ENCODE measurements at places on chromosomes 2 and 18.

- H3K4me1 ChIP-seq: no peaks in the 10 kb centered on the region
- H3K27me3 ChIP-seq: no peaks in the 10 kb centered on the region
- no peak for DNase-seq
- H3K36me3 ChIP-seq: no peaks in the 10 kb centered on the region
- no peak overlapping the region for H3K4me3 ChIP-seq
- H3K27ac ChIP-seq: no peak overlapping the region
Observed at GRCh38 chr2:124668161-124668560, 643.1 kb downstream of the CNTNAP5 start.

DNA sequence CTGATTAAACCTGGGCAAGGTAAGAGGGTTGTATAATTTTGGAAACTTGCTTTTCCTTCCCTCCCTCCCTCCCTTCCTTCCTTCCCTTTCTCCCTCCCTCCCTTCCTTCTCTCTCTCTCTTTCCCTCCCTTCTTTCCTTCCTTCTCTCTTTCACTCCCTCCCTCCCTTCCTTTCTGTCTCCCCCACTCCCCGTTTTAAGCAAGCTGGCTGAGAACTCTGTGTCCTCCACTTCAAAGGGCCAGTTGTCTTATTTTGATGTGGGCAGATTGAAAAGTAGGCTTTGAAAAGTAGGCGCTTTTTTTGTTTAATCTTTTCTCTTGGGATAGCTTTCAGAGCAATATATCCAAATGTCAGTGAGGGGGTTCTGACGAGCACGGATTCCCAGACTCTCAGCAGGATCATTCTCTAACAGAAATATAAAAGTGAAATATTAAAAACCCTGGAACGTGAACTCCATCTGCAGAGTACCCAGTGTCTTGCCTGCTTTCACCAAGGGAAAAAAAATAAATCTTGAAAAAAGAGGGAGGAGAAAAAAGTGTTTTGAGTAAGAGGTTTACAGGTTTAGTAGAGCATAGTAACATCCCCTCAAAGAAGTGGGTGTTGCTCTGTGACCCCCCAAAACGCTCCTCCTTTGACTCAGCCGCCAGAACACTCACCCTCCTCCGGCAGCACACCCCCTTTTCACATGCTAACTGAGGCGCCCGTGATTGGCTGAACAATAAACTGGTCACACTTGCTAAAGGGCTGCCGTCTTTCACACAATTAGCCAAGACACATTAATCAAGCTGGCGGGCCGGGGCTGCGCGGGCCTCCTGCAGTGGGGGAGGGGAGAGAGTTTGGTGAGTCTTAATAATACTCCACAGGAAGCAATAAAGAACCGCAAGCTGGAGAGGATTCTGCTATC is 52.2 kb downstream of the CDK15 start:
- peak overlapping the region; percentile 13 for H3K4me3 ChIP-seq
- no peaks in the 10 kb centered on the region for H3K27me3 ChIP-seq
- peak overlapping the region; percentile 48 for H3K27ac ChIP-seq
- no peaks in the 10 kb centered on the region for H3K36me3 ChIP-seq
- no peaks in the 10 kb centered on the region for H3K4me1 ChIP-seq

DNA sequence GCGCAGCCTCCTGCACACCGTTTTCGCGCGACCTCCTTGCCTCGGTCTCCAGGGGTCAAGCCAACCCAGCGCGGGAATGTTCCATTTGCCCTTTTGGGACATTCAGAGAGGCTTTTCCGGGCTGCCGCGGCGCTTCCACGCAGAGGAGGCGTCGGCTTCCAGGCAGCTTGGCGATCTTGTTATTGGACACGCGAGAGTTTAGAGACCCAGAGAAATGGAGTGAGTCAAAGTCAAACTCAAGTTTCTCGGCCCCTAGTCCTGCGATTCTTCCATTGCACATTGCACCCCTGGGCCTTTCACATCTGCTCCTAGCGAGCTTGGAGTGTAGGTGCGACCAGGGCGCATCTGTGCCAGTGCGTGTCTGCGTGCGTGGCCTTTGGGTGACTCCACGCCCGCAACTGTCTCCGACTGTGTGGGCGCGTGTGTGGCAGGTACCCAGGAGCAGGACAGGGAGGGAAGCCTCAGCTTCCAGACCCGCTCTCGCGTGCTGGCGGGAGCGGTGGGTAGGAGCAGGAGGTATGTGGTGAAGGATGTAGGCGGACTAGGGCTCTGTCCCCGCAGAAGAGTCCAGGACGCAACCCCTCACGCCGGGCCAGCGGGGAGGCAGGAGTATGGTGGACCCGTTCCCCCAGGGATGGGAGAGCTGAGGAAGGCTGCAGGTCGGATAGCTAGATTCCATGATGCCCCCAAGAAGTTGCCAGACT is 13.5 kb downstream of the SIX3 start:
- no peaks in the 10 kb centered on the region for H3K36me3 ChIP-seq
- no peak for DNase-seq
- peaks cover 39% of the 10 kb centered on the region for H3K4me1 ChIP-seq
- H3K4me3 ChIP-seq: peak overlapping the region; percentile 14

DNA sequence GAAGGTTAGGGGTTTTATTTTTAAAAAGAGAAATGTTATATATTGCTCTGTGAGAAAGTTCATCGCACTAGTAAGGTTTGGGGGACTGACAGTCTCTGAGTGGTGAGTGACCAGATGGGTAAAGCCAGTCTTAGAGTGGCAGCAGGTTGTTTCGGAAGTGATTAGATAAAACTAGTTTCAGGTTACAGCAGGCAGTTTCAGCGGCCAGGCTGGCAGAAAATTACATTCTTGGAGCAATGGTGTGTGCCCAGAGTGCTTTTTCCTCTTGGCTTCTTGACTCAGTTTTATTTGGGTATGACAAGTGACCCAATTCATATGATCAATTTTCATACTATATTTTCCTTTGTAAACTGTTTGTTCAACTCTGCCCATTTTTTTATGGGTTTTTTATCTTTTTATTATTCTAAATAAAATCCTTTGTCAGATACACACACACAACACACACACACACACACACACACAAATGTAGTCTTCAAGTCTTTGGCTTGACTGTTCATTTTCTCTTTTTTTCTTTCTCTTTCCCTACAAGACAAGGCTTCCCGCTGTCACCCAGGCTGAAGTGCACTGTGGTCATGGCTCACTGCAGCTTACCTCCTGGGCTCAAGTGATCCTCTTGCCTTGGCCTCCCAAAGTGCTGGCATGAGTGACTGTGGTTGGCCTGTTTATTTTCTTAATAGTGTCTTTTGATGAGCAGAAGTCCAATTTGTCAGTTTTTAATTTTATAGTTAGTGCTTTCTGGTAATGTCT is 30.9 kb downstream of the RALBP1 start:
- H3K4me1 ChIP-seq: no peaks in the 10 kb centered on the region
- H3K36me3 ChIP-seq: no peaks in the 10 kb centered on the region
- no peak for DNase-seq
- H3K27me3 ChIP-seq: no peaks in the 10 kb centered on the region

GRCh38 chr18:62200121-62200914 is 13.3 kb downstream of the RELCH start:
- no peaks in the 10 kb centered on the region for H3K36me3 ChIP-seq
- no peak overlapping the region for H3K27ac ChIP-seq
- DNase-seq: no peak

- no peaks in the 10 kb centered on the region for H3K27me3 ChIP-seq
- H3K36me3 ChIP-seq: no peaks in the 10 kb centered on the region
- H3K4me1 ChIP-seq: peaks cover 33% of the 10 kb centered on the region
- no peak overlapping the region for H3K4me3 ChIP-seq
- DNase-seq: no peak
Observed at GRCh38 chr2:69638630-69639029, 4.9 kb downstream of the AAK1 start.

DNA sequence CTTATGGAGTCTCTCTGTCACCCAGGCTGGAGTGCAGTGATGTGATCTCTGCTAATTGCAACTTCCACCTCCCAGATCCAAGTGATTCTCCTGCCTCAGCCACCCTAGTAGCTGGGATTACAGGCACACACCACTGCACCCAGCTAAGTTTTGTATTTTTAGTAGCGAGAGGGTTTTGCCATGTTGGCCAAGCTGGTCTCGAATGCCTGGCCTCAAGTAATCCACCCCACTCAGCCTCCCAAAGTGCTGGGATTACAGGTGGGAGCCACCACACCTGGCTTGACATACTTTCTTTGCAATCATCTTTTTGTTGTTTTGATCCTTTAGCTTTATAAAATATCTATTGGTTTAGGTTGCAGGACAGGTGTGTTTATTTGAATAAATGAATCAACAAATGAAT is 9.7 kb upstream of the KCNE4 start:
- no peaks in the 10 kb centered on the region for H3K36me3 ChIP-seq
- no peak overlapping the region for H3K4me3 ChIP-seq
- no peaks in the 10 kb centered on the region for H3K27me3 ChIP-seq
- DNase-seq: no peak
- H3K27ac ChIP-seq: no peak overlapping the region
- peaks cover 27% of the 10 kb centered on the region for H3K4me1 ChIP-seq

DNA sequence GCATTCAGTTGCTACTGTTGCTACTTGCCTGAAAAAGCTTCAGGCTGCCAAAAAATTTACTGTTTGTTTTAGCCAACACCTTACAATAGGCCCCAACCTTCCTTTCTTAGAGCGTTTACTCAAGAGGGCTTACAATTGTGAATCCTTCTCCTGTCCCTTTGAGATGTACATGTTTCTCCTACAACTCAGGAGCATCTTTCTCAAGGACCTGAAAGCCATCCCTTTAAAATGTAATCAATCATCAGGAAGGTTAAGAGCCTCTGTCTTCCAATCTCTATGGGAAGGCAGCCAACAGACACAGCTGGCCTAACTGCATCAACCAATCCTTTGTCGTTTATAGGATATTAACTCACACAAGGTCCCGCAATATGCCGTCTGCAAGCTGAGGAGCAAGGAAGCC is 3.4 kb upstream of the IER3IP1 start:
- no peaks in the 10 kb centered on the region for H3K36me3 ChIP-seq
- no peak overlapping the region for H3K27ac ChIP-seq
- H3K4me1 ChIP-seq: no peaks in the 10 kb centered on the region
- DNase-seq: no peak

DNA sequence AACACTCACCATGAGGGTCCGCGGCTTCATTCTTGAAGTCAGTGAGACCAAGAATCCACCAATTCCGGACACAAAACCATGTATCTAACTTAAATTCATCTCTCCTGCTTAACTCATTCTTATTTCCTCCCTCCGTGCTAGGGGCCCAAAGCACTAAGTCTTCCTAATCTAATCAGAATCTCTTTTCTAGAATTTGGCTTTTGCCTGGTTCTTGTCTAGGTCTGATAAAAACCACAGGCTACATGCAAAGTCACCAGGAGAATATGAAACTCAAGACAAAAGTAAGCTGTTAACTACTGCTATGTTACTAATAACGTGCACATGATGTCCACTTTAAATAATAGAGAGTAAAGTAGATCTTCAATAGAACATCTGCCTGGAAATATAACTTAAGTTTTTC is 69.9 kb downstream of the TRIP12 start:
- no peaks in the 10 kb centered on the region for H3K36me3 ChIP-seq
- H3K4me1 ChIP-seq: no peaks in the 10 kb centered on the region
- no peaks in the 10 kb centered on the region for H3K27me3 ChIP-seq
- H3K4me3 ChIP-seq: no peak overlapping the region

DNA sequence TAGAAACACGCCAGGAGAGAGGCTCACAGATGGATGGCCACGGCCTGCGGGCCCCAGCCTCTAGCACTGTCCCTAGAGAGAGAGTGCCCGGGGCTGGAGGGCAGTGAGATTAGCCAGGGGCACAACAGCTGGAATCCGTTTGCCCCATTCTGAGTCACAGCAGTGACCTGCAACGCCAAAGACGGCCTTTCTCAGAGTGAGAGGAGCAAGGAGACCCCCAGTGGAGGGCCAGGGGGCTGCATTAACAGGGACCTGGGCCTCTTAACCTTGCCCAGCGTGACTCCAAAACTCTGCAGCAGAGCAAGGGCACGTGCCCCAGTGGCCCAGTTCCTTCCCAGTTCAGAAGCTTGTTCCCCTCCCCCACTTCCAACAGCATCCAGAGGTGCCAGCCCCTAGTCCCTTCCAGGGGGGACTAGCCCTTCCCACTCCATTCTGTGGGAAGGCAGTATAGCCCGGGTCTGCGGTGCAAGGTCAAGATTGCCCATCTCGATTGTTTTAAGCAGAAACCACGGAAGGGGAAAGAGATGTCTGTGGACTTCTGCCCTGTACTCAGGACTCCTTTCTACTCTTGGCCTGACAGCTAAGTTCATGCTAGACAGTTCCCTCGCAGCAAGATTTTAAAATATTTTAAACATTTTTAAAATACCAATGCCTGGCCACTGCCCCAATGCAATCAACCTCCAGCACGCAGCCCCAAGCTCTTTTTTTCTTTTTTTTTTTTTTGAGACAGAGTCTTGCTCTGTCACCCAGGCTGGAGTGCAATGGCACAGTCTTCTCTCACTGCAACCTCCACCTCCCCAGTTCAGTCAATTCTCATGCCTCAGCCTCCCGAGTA is 50.9 kb upstream of the BIN1 start:
- H3K4me1 ChIP-seq: no peaks in the 10 kb centered on the region
- H3K4me3 ChIP-seq: no peak overlapping the region
- DNase-seq: peak; percentile 59
- H3K36me3 ChIP-seq: no peaks in the 10 kb centered on the region
- H3K27ac ChIP-seq: no peak overlapping the region
- H3K27me3 ChIP-seq: no peaks in the 10 kb centered on the region

GRCh38 chr18:60754413-60755009 is 381.9 kb upstream of the MC4R start:
- H3K27ac ChIP-seq: no peak overlapping the region
- H3K4me3 ChIP-seq: no peak overlapping the region
- no peaks in the 10 kb centered on the region for H3K4me1 ChIP-seq

DNA sequence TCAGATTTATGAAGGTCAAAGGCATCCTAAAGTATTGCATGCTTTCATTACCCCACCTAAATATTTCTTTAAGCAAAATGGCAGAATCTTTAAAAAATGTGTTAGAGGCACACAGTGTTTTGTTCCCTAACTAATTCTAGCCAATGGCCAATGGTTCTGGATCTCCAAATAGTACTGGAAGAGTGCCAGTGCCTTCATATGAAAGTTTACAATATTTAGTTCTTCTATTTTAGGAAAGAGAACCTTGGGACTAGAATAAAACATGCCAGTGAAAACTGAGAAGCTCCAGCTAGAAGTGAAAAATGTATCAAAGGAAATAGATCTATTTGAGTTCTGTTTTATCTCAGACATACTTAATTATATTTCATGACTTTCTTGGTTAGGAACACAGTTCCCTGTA is 37.1 kb downstream of the TACR1 start:
- H3K4me3 ChIP-seq: no peak overlapping the region
- no peak for DNase-seq
- H3K27me3 ChIP-seq: no peaks in the 10 kb centered on the region
- H3K36me3 ChIP-seq: no peaks in the 10 kb centered on the region

- no peak overlapping the region for H3K27ac ChIP-seq
- no peaks in the 10 kb centered on the region for H3K27me3 ChIP-seq
- H3K36me3 ChIP-seq: no peaks in the 10 kb centered on the region
- no peak overlapping the region for H3K4me3 ChIP-seq
- no peaks in the 10 kb centered on the region for H3K4me1 ChIP-seq
- no peak for DNase-seq
Observed at GRCh38 chr2:150663143-150663542, 175.7 kb upstream of the RND3 start.

GRCh38 chr2:60899230-60899891 is 18.0 kb downstream of the REL start:
- no peak overlapping the region for H3K4me3 ChIP-seq
- no peak overlapping the region for H3K27ac ChIP-seq
- no peaks in the 10 kb centered on the region for H3K4me1 ChIP-seq
- no peak for DNase-seq
- peaks cover 6% of the 10 kb centered on the region for H3K36me3 ChIP-seq

Data from sigmoid colon (tissue), 7 donors.